ENCODE measurements at places on chromosomes 5 and 9.

- peak; percentile 67 for DNase-seq
Measured at GRCh38 chr5:79020861-79021561, 35.9 kb upstream of the ARSB start.

GRCh38 chr9:125593581-125594222 lies 113.3 kb downstream of the MAPKAP1 start:
- peak; percentile 54 for DNase-seq

GRCh38 chr5:144369006-144369405 lies 198.3 kb downstream of the KCTD16 start:
- DNase-seq: peak; percentile 66

GRCh38 chr9:86859056-86859455 lies 88.2 kb downstream of the GAS1 start:
- no peak for DNase-seq

GRCh38 chr9:120662513-120662912 lies 51.8 kb downstream of the MEGF9 start:
- no peak for DNase-seq

DNA sequence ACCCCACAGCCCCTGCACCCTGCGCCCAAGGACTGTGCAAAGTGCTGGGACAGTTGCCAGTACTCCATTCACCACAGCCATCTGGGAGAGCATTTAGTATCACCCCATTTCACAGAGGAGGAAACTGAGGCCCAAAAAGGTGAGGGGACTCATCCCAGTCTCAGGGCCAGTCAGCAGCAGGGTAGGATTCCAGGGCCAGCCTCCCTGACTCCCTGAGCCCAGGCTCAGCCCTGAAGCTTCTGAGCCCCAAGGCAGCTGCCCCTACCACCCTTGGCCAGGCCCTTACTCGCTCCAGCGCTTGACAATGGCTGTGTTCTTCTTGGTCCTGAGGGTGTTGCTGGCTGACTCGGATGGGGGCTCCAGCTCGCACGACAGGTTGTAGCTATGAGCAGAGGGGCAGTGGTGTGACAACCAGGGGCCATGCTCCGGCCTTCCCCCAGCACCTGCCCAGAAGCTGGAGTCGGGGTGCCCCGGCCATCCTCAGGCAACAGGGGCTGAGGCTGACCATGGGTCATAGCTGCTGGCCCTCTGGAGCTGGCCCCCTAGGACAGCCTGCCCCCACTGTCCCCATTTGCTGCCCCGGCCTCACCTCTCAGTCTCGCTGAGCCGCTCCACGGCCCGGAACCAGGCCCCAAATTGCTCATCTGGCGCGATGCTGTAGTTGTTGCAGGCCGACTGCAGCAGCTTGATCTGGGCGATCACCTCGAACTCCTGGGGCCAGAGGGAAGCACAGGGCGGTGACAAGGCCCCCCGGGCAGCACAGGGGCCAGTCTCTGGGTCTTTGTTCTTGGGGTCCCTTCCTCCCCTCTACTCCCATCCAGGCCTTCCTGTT lies 18.6 kb downstream of the RALGDS start:
- DNase-seq: no peak

GRCh38 chr9:89419978-89420394 lies 77.9 kb downstream of the SEMA4D start:
- DNase-seq: no peak

DNA sequence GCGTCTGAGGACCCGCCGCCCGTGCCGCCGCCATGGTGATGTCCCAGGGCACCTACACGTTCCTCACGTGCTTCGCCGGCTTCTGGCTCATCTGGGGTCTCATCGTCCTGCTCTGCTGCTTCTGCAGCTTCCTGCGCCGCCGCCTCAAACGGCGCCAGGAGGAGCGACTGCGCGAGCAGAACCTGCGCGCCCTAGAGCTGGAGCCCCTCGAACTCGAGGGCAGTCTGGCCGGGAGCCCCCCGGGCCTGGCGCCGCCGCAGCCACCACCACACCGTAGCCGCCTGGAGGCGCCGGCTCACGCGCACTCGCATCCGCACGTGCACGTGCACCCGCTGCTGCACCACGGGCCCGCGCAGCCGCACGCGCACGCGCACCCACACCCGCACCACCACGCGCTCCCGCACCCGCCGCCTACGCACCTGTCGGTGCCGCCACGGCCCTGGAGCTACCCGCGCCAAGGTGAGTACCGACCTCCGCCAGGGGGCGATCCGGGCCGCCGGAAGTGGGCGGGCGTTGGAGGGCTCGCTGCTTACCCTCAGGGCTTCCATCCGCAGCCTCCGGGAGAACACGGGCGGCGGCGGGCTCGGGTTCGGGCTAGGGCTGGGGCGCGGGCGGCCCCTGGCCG lies 8.5 kb downstream of the PRR7 start:
- DNase-seq: peak; percentile 30

- DNase-seq: no peak
Measured at GRCh38 chr5:52015760-52016159, 632.5 kb downstream of the ISL1 start.

GRCh38 chr5:37043693-37044092 lies 167.1 kb downstream of the NIPBL start:
- DNase-seq: no peak

DNA sequence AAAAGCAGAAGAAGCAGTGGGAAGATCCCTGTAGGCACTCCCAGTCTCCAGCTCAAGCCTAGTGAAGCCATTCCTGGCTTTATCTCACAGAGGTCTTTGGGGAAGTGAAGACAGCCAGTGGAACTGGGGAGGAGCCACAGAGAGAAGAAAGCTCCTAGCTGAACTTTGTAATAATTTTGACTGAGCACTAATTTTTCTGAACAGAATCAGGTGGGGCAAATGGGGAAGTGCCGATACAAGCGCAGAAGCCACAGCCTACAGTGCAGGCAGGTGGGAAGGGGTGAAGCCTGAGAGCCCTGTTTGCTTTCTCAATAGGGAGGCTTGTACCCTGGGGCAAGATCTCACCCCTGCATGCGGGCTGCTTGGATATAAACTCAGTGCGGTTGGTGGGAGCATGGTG lies 48.4 kb upstream of the SNAPC3 start:
- DNase-seq: no peak

DNA sequence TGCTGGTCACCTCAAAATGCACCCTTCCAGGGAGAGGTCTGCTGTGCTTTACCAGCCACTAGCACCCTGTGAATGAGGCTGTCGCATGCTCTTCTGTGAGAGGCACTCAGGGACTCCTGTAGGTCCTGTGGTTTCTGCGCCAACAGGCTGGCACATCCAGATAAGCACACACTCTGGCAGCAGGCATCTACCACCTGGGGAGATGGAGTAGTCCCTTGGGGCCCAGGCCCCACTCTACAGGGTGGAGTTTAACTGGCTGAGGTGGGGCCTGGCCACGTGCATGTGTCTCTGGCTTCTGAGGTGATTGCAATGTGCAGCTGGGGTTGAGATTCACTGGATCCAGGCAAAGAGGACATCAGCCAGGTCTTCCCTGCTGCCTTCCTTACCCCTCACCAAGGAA lies 32.3 kb downstream of the TMEM174 start:
- no peak for DNase-seq

DNA sequence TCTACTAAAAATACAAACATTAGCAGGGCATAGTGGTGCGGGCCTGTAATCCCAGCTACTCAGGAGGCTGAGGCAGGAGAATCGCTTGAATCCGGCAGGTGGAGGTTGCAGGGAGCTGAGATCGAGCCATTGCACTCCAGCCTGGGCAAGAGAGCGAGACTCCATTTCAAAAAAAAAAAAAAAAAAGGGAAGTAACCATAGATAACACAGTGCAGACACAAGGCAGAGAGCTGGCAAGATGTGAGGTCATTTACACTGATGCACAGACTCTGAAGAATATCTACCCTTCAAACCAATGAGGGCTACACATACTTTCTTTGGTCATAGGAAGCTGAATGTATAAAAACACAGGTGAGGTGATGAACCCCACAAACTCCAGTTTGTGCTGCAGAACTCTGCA lies 131.9 kb downstream of the DCP2 start:
- no peak for DNase-seq

DNA sequence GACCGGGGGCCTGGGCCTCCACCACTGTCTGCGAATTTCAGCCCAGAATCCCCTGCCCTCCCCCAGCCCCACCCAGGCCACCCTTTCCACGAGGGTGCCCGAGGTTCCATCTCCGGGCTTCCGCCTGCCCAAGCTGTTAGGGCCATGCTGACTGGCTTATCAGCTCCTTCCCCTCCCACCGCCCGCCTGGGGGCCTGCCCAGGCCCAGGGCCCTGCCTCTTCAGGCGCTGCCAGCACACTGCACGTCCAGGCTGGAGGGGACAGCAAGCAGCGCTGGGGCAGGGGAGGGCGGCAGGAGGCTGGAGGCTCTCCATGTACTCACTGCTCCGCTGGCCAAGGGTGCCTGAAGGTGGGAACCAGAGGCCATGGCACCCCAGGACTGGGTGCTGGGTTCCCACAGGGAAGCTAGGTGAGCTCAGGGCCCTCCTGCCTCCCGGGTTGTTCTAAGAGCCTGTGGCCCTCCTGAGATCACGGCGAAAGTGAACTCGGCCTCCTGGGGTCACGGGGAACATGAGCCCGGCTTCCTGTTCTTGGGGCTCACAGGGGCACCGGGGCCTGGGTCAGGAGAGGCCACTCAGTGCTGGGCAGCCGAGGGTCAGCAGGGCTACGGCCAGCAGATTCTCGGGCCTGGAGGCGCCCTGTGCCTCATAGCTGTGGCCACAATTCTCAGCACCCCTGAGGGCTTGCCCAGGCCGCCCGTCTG lies 57.7 kb upstream of the EGFL7 start:
- DNase-seq: no peak

GRCh38 chr5:75322066-75322465 lies 15.0 kb upstream of the HMGCR start:
- no peak for DNase-seq

- no peak for DNase-seq
Measured at GRCh38 chr9:8070779-8071444, 271.3 kb upstream of the DMAC1 start.

DNA sequence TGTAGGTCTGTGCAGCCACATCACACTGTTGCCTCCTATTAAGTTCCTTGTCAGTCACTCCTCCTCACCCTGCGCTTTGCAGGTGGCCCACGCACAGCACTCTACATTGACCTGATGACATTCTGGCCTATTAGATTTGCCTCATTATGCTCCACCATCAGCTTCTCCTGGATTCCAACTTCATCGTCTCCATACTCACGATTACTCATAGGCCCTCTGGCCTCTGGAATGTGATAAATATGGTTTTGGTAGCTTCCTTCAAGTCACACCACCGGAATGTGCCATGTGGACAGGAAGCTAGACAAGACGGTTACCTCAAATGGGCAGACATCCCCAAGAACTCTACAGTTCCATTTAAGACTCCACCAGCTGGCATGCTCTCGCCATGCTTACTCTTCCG lies 158.0 kb upstream of the LHFPL2 start:
- DNase-seq: peak; percentile 58
